ENCODE measurements at places on chromosomes 12 and 14. TPM values are rescaled to one million over a fixed set of nuclear protein-coding genes. Genes with fewer than 3 reads are reported as not detected.
A peak's percentile ranks its signal among the peaks of the same experiment; 100 is the strongest.

Gene GNB3
- total RNA-seq, result 5.1 TPM

Gene AICDA
- 0.11 TPM for total RNA-seq

DNA sequence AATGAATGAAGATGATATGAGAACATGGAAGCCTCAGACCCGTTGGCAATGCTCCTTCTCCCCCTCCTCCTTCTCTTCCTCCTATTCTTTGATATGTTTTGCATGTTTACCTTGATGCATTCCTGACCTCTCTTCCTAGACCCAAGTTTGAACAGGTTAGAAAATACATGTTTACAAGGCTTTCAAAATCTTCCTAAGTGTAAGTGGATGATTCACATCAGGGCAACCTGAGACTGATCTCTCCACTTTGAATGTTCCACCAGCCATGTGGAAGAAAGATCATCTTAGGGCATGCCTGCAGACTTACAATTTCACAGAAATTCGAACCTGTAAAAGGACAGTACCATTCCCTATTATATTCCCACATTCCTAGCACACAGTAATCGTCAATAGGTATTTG, 18.0 kb upstream of the LDHB start:
- no peak overlapping the region for H3K4me3 ChIP-seq
- no peak overlapping the region for H3K27ac ChIP-seq
- H3K36me3 ChIP-seq, result no peaks in the 10 kb centered on the region
- no peak for DNase-seq
- no peaks in the 10 kb centered on the region for H3K27me3 ChIP-seq
- H3K4me1 ChIP-seq, result no peaks in the 10 kb centered on the region

DNA sequence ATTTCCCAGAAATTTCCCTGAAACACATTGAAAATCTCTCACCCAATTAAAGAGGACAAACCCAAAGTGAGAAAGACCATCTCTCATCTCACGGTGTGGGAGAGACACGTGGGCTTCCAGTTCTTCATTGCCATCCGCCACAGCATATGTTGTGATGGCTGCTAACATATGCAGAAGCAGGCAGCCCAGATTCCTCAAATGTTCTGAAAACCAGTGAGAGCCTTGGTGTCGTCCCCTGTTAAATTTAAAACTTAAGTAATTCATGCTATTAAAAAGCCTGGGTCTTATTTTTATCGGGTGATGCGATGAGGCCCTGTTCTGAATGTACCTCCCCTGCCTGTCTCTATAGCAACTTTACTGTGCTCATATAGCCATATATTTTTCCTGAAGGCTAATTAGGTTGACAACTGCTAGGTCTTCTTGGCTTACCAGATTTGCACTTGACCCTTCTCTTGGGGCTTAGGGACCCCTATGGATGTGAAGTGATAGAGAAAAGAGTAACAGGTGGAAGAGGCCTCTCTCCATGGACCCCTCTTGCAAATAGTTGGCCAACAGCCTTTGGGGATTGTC, 2.8 kb upstream of the FGF6 start:
- H3K4me3 ChIP-seq, result no peak overlapping the region
- H3K4me1 ChIP-seq, result peaks cover 5% of the 10 kb centered on the region
- no peaks in the 10 kb centered on the region for H3K27me3 ChIP-seq
- H3K36me3 ChIP-seq, result no peaks in the 10 kb centered on the region

DNA sequence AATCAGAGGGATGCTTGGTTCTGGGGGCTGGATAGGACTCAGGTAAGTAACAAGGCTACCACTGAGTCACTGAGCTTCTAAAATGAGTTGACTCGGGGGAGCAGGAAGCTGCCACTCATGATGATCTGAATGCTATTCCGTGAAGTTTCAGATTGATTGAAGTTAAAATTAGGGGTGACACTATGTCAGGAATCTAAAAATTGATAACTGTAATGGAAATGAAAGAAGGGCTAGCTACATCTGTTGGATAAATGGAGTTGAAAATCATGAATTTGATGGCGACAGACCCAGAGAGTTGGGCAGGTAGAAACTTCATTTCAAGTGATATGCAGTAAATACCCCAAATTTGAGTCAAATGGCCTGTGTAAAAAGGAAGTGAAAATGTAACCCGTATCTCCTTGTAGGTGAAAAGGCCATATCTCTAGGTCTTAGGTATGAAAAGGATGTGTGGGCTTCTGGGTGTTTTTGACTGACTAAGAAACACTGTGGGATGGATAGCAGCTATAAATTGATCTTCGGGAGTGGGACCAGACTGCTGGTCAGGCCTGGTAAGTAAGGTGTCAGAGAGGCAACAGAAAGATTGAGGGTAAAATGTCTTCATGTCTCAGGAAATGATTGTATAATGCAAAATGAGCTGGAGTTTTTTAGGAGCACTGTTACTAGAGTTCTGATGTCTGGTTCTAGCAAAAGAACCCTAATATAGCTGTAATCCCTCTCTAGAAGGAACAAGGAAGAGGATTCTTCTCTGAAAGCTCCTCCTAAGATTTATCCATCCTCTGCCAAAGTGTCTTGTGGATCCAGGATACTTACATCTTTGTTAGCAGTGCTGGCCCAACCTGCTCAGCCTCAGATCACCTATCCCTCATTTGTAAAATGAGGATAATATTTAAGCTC, 57.3 kb downstream of the DAD1 start:
- no peak overlapping the region for H3K27ac ChIP-seq
- H3K4me3 ChIP-seq, result no peak overlapping the region
- no peaks in the 10 kb centered on the region for H3K36me3 ChIP-seq
- no peaks in the 10 kb centered on the region for H3K27me3 ChIP-seq

- H3K4me1 ChIP-seq, result peaks cover 24% of the 10 kb centered on the region
- peak overlapping the region; percentile 76 for H3K4me3 ChIP-seq
- peaks cover 22% of the 10 kb centered on the region for H3K27me3 ChIP-seq
- no peak for DNase-seq
- no peaks in the 10 kb centered on the region for H3K36me3 ChIP-seq
Measured at GRCh38 chr14:79281244-79282152, 929.8 kb downstream of the DIO2 start.

DNA sequence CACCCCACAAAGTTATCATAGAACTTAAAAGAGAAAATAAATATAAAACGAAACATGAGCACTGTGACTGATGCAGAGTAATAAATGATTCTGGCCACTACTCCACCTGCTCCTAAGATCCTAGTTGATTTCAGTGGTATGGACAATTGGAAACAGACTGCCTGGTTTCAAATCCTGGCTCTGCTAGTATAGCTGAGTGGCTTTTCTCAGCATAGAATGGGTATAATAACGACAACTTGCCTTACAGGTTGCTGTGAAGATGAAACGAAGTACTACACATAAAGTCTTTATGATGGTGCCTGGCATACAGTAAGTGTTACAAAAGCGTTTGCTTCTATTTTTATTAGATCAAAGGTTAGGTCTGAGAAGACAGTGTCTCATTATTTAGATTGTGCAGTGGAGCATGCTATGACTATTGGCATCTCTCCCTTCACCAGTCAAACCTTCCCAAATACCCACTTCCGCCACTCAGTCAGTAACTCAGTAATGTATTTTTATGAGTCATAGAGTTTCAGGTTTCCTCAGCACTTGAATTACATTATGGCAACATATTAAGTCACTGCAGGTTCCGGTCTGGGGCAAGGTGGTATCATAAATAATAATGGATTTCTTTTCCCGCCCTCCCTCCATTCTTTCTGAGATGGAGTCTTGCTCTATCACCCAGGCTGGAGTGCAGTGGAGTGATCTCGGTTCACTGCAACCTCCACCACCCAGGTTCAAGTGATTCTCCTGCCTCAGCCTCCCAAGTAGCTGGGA, 29.7 kb upstream of the NR2C1 start:
- H3K27ac ChIP-seq, result no peak overlapping the region
- no peaks in the 10 kb centered on the region for H3K27me3 ChIP-seq
- no peaks in the 10 kb centered on the region for H3K4me1 ChIP-seq
- peaks cover 4% of the 10 kb centered on the region for H3K36me3 ChIP-seq
- DNase-seq, result no peak

- no peaks in the 10 kb centered on the region for H3K27me3 ChIP-seq
- H3K4me1 ChIP-seq, result no peaks in the 10 kb centered on the region
- no peak overlapping the region for H3K27ac ChIP-seq
- no peak overlapping the region for H3K4me3 ChIP-seq
- DNase-seq, result no peak
Measured at GRCh38 chr14:106843951-106844483, 1317.6 kb downstream of the TMEM121 start.

GRCh38 chr14:73742520-73743238, 28.5 kb upstream of the PNMA1 start:
- H3K27me3 ChIP-seq, result no peaks in the 10 kb centered on the region
- no peak for DNase-seq
- peaks cover 82% of the 10 kb centered on the region for H3K4me1 ChIP-seq
- H3K27ac ChIP-seq, result peak overlapping the region; percentile 92
- no peak overlapping the region for H3K4me3 ChIP-seq

All from spinal cord (tissue), 10 donors.